NCI-H748 treated with DMSO at 0.1 percent for 48 hours (cell line): ENCODE measurements at places on chromosomes 16 and 17.

- DNase-seq, result no peak
Observed at GRCh38 chr17:8053600-8053999, 14.7 kb downstream of the ALOX15B start.

GRCh38 chr16:49588729-49589384 lies 215.3 kb downstream of the C16orf78 start:
- no peak for DNase-seq

GRCh38 chr17:72671016-72671415 lies 421.5 kb downstream of the SLC39A11 start:
- no peak for DNase-seq

GRCh38 chr17:76388966-76389888 lies 4.8 kb downstream of the SPHK1 start:
- no peak for DNase-seq

DNA sequence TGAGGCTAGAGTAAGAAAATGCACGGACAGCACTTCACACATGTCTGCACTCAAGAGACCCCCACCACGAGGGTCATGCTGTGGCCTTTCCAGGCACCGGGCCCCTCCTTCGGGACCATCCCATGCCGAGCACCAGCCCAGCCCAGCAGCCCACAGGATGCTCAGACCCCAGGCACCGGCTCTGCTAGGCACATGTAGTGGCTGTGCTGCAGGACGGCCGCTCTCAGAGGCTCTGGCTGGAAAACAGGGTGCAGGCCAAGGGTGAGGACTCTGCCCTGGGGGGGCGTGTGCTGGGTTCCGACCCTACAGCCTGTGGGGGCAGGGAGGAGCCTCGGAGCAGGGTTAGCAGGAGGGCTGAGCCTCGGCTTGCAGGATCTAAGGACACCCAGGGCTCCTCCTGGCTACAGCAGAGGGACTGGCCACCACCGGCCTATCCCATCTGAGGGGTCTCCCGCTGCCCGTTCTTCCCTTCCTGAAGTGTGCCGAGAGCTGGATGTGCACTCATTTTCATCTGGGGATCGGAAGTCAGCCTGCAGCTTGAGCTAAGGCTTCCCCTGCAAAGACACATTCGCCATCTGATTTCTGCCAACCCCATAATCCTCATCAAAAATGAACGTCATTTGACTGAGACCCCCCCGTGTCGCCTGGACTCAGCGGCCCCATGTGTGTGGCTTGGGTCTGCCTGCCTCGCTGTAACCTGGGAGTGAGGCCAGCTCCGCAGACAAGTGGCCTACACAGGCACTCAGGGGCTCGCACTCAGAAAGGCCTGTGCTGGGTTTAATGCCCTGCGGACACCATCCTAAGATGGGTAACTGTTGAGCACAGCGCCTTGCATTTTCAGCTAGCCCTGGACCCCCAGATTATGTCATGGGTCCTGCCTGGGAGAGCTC lies 293.1 kb upstream of the FOXF1 start:
- no peak for DNase-seq
